ENCODE measurements at places on chromosomes 13 and 19.

- no peak for DNase-seq
Observed at GRCh38 chr19:47437500-47437899, 18.2 kb upstream of the MEIS3 start.

- DNase-seq = no peak
Observed at GRCh38 chr13:22561581-22561980, 619.2 kb upstream of the SGCG start.

GRCh38 chr13:46211483-46212351 is at the start of gene LRRC63:
LRRC63 (plus strand) TSS chr13:46211928; CDS start chr13:46213035, 1,107 bp downstream.
- peak; percentile 79 for DNase-seq

GRCh38 chr13:99269627-99270241 is 11.6 kb upstream of the GPR18 start:
- DNase-seq = no peak

GRCh38 chr13:37274569-37275497 is 169.4 kb upstream of the CSNK1A1L start:
- no peak for DNase-seq

GRCh38 chr13:22915442-22916082 is 265.2 kb upstream of the SGCG start:
- DNase-seq = peak; percentile 80

DNA sequence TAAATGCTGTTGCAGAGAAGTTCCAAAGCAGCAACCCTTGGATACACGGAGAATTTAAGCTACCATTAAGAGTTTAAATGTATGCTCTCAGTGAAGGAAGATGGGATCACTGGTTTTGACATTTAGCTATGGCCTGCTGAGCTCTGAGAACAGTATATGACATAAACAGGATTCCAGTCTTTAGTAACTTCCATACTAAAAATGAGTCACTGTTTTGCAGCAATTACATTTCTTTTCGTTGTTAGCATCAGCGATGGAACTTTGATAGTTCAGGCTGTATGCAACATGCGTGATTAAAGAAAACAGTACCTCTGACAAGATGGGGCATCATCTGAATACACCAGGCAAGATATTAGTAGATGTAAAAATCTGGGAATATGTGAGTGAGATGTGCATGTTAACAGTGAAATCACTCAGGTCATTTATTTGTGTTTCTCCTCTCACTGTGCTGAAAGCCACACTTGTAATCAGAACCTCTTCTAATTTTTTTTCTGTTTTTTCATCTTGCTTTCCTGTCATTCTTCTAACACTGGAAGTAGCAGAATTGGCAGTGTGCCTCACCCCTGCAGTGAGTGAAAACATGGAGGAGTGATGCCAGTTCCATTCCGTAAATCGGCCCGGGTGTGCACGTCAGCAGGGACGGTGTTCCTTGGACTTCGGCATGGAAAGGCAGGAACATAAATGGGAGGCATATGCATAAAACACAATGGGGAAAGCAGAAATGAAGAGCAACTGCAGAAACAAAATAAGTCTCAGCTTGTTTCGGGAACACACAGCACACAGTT is 361.5 kb downstream of the OXGR1 start:
- no peak for DNase-seq

DNA sequence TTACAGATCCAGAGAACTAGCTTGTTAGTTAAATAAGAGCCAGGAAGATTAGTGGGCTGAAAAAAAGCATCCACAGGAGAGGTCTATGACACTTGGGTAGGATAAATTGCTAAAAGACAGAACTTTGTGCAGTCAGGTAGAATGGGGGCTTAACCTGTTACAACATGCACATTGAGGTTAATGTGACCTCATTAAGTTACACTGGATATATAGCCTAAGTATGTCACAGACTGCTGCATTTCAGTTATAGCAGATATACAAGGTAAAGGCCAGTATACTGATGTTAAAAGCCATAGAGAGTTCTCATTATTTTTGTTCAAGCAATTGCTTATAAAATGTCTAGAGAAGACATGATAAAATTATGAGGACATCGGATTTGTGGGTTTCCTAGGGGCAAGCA is 1179.9 kb upstream of the PCDH9 start:
- no peak for DNase-seq

GRCh38 chr13:48506092-48506701 is 26.7 kb downstream of the RCBTB2 start:
- DNase-seq = no peak

DNA sequence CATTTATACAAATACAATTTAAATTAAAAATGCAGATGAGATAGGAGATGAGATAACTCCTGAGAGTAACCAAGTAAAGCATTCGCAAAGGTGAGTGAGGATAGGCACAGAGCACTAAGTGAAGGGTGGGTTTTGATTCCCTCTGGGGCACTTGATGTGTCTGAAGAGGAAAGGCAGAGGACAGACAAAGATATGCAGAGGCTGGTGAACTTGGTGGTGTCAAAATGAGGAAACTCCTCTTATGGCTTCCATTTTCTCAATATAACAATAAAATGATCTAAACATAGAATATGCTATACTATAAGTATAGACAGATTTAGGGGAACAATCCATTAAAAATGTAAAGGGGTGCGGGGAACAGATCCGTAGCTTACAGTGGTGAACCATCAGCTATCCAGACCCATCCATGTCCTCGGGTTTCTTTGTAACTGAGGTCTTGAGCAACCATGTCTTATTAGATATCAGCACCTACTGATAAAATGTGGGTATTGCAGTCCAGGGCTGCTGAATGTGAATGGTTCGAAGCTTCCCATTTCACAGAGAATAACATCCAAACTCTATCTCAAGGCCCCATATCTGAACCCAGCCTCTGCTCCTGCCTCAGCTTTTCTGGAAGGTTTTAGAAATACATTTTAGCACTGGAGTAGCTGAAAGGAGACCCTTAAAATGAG is 73.9 kb upstream of the SLC10A2 start:
- DNase-seq = no peak

- no peak for DNase-seq
Observed at GRCh38 chr13:51832471-51833152, 12.4 kb downstream of the TMEM272 start.

DNA sequence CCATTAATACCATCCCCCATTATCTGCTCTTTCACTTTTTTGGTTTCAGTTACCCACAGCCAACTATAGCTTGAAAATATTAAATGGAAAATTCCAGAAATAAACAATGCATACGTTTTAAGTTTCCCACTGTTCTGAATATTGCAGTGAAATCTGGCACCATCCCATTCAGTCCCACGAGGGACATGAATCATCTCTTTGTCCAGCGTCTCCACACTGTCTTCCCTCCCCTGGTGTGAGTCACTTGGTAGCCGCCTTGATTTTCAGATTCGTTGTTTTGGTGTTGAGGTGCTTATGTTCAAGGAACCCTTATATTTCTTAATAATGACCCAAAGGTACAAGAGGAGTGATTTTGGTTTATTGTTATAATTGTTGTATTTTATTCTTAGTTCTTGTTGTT is 246.1 kb downstream of the DCT start:
- peak; percentile 53 for DNase-seq

- DNase-seq = no peak
Observed at GRCh38 chr19:38778733-38779132, 5.4 kb upstream of the LGALS7 start.

DNA sequence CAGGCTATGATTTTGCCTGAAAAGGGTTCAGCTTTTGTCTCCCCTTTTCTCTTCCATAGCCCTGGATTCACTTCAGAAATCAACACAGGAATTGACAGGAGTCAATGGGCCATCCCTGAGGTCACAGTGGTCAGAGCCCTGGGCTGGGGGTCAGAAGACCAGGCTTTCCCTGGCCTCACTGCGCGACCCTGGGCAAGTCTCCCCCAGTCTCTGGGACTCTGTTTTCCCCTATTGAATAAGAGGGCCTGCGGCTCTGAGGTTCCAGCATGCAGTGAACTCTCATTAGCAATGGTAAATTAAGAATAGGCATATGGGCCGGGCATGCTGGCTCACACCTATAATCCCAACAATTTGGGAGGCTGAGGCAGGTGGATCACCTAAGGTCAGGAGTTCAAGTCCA is 30.7 kb upstream of the VSTM2B start:
- no peak for DNase-seq

- DNase-seq = no peak
Observed at GRCh38 chr19:6519289-6519688, 11.5 kb upstream of the TNFSF9 start.

DNA sequence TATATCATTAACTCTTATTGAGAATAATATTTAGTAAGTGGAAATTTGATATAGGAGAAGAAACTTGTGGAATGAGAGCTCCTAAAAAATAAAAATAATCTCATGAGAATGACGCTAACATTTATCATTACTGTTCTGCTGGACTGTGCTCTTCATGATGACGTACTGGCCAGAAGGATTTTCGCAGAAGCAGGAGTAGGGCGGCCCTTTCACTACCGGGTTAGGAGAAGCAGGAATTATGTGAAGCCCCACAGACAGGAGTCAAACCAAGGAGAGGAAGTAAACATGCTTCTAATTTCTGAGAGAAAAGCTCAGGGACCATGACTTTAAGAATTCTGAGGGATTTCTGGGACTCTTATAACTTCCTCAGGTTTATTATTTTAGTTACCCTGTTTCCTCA is 195.1 kb downstream of the VWA8 start:
- DNase-seq = no peak

DNA sequence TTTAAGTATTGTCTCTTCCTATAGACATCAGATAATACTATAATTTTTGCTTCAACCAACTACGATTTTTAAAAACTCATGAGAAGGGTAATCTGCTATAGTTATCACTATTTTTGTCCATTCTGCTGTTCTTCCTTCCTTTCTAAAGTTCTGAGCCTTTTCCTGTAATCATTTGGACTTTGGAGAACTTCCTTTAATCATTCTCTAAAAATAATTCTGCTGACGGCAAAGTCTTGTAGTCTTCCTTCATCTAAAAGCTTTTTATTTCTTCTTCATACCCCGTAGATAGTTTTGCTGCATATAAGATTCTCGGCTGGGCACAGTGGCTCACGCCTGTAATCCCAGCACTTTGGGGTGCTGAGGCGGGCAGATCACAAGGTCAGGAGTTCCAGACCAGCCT is 5.1 kb upstream of the FCGBP start:
- DNase-seq = no peak

DNA sequence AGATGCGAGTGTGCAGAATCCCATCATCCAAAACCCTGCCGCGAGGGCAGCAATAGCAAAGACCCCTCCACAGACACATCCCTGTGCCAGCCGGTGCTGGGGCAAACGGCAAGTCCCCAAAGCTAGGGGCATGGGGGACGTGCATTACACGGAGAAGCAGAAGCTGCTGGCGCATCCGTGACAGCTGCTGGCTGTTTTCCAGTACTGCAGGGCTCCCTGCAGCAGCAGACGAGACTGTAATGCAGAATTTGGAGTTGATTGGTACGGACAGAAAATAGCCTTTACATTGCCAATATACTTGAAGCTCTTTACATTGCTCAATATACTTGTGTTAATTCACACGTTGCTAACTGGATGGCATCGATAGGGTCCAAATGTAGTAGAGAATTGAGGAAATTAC is 77.2 kb upstream of the TMTC4 start:
- DNase-seq = no peak

DNA sequence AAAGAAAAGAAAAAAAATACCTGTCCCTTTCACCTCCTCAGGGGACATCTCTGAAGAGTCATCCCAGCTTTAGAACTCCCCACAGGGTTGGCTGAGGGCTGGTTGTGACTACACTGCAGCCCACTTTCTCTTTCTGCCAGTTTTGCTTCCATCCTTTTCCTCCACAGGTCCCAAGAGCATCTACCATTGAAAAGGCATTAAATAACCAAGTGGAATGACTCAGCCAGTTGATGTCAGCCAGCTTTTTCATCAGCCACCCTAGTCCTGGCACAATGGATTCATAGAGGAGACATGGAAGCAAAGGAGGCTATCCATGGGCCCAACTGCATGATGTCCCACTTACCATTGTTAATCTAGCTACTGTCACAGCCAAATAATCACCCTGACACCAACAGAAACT is 9.2 kb upstream of the RCBTB1 start:
- DNase-seq = no peak

- DNase-seq = peak; percentile 22
Observed at GRCh38 chr13:112775791-112776279, 86.0 kb downstream of the ATP11A start.

- DNase-seq = peak; percentile 13
Observed at GRCh38 chr19:54106716-54107115, 4.1 kb downstream of the NDUFA3 start.

DNA sequence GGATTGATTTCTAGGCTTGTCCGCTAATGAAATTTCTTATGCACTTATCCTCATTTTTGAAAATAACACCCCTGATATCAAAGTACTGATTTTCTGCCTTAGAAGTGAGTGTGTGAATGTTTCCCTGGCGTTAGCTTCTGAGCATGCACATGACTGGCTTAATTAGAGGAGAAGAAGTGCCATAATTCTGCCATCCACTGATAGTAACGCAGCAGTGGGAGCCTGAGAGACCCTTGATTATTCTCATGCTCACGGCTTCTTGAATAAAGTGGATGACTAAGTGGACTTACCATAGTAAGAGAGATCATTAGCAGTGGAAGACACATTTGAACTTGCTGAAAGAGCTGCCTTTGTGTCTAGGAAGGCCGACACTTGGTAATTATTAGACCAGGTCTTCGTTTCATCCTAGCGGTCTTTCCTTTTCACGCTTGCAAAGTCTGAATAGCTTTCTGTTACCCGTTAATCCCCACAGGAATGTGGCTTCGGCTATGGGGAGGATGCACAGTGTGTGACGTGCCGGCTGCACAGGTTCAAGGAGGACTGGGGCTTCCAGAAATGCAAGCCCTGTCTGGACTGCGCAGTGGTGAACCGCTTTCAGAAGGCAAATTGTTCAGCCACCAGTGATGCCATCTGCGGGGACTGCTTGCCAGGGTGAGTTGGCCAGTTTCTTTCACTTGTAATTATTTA is 45.3 kb downstream of the TNFRSF19 start:
- DNase-seq = no peak

- DNase-seq = no peak
Observed at GRCh38 chr19:42166316-42166715, 34.1 kb upstream of the POU2F2 start.

- no peak for DNase-seq
Observed at GRCh38 chr19:33248954-33249613, 23.4 kb upstream of the SLC7A10 start.

- DNase-seq = no peak
Observed at GRCh38 chr13:104086759-104087158, 1020.5 kb upstream of the SLC10A2 start.

DNA sequence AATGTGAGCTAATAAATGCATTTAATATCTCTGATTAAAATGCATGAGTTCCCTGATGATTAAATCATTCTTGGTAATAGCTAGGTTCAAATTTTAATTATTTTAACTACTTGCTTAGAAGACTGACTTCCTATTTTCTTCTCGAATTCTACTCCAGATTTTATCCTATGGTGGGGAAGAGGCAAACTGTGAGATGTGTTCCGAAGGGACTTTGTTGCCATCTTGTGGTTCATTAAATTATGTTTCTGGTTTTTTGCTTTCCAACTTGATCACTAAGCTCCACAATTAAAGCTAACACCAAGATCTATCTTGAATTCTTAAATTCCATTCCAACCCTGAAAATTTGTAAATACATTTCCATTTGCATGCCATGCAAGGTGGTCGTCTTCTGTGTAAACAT is 538.4 kb upstream of the PCDH20 start:
- no peak for DNase-seq
